ENCODE measurements at places on chromosomes 7 and 10.

DNA sequence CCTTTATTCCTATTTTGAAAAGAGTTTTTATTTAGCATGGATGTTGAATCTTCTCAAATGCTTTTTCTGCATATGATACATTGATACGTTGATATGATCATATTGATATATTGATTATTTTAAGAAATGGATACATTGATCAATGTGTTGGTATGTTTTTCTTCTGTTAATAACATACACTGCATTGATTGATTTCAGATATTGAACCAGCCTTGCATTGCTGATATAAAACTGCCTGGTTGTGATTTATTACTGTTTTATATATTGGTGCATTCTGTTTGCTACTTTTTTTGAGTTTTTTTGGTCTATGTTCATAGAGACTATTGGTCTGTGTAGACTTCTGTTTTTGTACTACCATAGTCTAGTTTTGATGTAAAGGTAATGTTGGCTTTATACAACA is 26.8 kb upstream of the RABGEF1 start:
- no peak for DNase-seq

- DNase-seq = no peak
Observed at GRCh38 chr10:31352436-31353226, 33.6 kb downstream of the ZEB1 start.

DNA sequence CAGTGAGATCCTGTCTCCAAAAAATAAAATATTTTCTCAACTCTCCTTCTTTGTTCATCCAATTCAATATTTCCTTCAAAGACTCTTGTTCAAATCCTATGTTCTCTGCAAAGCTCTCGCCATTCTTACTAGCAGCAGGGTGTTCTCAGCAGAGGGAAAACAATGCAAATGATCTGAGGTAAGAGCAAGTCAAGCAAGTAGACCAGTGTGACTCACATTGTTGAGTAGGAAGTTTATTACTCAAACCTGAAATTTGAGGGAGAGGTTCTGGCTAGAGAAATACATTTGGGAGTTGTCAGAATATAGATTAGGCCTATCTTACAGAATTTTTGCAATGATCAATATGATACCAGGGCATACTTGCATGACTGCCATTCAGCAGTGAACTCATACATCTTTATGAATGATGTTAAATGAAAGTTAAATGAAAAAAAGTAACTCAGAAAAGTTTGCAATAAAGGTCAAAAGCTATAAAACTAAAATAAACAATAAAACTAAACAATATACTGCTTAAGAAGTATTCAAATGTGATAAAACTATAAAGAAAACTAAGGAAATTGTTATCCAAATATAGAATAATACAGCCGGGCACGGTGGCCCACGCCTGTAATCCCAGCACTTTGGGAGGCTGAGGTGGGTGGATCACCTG is 5.8 kb downstream of the IDE start:
- DNase-seq = no peak

GRCh38 chr10:75404815-75405597 is 3.4 kb upstream of the ZNF503 start:
- no peak for DNase-seq

DNA sequence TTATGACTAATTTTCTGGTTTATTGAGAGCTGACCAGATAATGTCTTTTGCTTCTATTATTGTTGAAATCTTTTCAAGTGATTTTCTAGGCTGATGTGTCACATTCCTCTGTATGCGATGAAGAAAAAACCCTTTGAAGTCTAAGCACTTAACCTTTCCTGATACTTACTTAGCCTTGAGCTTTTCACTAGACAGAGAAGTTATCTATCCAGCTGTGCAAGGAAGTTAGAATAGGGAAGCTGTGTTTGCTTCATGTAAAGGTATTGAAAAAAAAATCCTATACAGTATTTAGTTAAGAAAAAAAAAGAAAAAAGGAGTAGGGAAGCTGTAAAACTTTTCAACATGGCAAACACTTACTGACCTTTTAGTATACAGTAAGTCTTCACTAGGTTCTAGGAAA is 117.6 kb upstream of the DNAJB12 start:
- no peak for DNase-seq

DNA sequence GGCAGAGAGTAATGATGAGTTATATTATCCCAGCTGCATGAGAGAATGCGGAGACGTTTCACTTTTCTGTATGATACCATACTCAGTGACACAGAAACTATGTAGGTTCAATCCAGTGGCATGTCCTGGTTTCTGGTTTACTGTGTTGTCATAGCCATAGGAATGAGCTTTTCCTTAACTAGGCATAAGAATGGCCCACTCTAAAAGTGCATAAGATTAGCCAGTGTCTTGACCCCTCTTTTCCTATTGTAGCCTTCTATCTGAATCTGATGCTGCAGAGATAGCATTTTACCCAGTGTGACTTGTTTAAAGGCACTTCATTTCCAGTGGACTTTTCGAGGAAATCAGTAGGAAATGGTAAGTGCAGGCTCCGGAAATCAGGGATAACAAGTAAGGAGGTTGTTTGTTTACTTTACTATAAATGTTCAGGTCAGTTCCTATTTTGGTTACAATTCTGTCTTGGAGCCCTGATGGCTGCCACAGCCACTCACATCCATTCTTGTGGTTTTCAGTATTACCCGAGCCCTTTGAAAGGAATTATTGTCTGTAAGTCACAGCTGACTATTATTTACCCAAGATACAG is 70.5 kb downstream of the SEMA3A start:
- peak; percentile 8 for DNase-seq

DNA sequence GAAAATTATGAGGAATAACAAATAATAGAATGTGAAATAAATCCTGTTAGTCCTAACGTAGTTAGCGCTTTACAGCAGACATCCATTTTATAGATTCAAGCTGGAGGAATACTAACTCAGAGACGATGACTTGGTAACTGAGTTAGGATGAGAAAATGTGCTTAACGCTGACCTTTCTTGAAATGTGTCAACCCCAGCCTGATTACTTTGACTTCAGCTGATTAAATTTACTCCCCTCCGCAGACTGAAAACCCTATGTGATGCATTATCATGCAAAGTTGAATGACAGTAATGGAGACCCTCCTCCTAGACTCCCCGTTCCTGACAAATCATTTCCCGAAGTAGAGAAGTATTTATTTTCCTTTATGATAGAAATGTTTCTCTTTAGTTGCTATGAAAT is 54.5 kb downstream of the WDFY4 start:
- DNase-seq = no peak

DNA sequence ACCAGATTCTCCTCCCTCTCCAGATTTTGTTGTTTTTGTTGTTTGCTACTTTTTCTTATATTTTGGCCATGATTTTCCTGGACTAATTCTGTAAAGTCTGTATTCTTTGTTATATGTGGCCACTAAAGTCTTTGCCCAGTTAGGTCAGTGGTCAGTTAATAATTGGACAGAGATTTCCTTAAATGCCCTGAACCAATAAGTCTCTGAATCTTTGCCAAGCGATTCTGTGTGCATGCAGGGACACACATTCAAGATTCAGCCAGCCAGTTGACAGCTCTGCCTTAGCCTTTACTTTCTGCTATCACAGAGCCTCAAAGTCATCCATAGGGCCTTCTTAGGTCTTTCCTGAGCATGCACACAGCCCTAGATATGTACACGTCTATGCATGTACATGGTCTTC is 11.0 kb upstream of the COL17A1 start:
- no peak for DNase-seq

- DNase-seq = no peak
Observed at GRCh38 chr10:107740962-107741690, 576.6 kb upstream of the SORCS1 start.

- no peak for DNase-seq
Observed at GRCh38 chr10:99658622-99659030, 683 bp upstream of the ENTPD7 start.

DNA sequence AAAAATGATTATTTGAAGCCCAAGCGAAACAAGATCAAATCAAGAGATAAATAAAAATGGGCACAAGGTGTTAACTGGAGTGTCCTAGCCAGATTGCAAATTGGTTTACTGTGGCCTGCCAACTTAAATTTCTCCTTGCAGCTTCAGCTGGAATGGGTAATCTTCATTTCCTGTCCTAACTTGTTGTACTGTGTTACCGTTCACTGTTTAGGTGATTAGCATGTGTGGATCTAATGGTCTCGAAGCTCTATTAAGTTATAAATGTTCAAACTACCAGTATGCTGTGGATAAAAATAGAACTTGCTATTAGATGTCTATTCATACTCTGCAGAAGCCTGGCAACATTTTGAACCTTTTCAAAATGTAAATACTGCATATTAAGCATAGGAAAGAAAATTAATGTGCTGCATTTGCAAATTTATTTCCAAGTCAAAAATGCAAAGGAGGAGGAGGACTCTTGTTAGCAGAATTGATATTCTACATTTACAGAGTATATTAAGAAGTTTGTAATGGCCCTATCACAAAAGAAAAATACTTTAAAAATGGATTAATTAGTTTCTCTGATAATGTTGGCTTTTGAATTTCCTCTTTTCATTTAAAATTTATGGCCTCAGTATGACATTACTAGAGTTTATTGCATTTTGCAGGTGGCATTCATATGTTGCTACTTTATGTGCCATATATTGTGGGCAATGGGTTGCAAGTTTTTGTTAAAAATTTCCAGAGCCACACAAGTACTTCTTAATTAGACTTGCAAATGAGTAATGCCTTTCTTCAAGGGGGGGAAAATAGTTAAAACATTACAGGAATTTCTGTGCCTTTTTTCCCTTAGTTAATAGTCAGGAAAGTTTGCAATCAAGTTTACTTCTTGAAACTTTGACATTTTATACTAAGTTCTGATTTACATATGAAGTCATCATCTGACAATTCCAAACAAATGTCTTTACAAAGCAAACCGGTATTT is 92.1 kb downstream of the CABCOCO1 start:
- no peak for DNase-seq

DNA sequence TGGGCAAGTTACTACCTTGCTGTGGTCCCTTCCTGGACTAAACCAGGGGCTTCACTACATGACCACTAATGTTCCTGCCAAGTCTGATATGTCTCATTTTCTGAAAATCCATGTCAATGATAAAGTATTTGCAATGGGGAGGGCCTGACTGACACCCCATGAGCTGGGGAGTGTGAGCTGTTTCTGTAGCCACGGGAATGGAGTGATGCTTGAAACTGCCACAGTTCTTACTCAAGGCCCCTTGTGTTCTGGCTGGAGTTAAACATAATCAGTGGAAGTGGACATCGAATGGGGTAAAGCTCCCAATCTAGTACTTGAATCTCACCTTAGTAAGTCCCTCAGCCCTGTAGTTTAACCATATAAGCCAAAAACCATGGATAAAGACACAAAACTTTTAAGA is 61.9 kb upstream of the PDLIM1 start:
- no peak for DNase-seq

GRCh38 chr7:77571801-77572200 is 34.7 kb downstream of the PTPN12 start:
- DNase-seq = no peak

- DNase-seq = no peak
Observed at GRCh38 chr7:96800824-96801223, 91.2 kb upstream of the SEM1 start.

GRCh38 chr7:99451936-99452335 is 13.2 kb downstream of the CPSF4 start:
- no peak for DNase-seq

- DNase-seq = no peak
Observed at GRCh38 chr7:147012666-147013065, 896.1 kb downstream of the CNTNAP2 start.

- DNase-seq = no peak
Observed at GRCh38 chr10:122163174-122164022, 107.7 kb upstream of the BTBD16 start.

GRCh38 chr10:33790521-33791271 is 456.2 kb upstream of the NRP1 start:
- no peak for DNase-seq

DNA sequence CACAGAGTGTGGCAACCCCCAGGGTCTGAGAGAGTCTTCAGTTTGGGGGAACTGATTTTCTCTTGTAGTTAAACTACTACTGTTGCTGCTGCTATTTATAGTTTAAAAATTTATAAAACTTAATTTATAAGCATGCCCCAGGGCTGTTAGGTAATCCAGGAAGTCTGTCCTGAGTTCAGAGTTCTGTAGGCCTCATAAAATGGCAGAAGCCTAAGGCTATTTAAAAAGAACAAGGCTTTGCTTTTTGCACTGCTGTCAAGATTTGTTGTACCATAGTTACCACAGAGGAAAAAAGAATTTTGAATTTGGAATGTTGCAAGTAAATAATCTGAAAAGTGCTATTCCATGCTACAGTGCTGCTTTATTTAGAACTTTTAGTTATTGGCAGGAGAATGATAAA is 66.1 kb downstream of the AGK start:
- no peak for DNase-seq

All from HTR-8/SVneo (cell line).